ENCODE measurements at places on chromosomes 2 and 18.
A peak's percentile ranks its signal among the peaks of the same experiment; 100 is the strongest.

GRCh38 chr2:24815171-24815570 is 21.9 kb downstream of the CENPO start:
- DNase-seq, result no peak

- DNase-seq, result no peak
Measured at GRCh38 chr18:70276416-70277191, 12.2 kb upstream of the SOCS6 start.

- peak; percentile 72 for DNase-seq
Measured at GRCh38 chr18:44817831-44818473, 137.3 kb downstream of the SETBP1 start.

DNA sequence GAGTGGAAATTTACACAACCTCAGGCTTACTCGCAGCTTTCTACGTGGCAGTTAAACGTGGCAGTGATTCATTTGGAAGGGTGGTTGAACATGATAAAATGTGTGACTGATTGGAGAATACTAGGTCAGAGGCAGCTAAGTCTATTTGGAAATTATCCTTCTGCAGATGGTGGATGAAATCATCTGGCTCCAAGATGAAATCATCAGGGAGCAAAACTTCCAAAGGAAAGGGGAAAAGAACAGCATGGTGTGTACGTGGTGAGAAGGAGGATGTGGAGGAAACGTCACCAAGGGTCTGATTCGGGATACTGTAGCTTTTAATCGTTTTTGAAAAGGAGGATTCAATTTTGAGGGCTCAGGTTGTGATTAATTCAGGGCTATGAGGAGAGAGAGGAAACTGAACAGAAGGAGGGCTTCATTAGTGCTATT is 47.9 kb downstream of the COL3A1 start:
- DNase-seq, result no peak

GRCh38 chr2:188523919-188524318 is 232.2 kb downstream of the GULP1 start:
- peak; percentile 44 for DNase-seq

- DNase-seq, result no peak
Measured at GRCh38 chr2:174176898-174177297, 71.4 kb downstream of the OLA1 start.

DNA sequence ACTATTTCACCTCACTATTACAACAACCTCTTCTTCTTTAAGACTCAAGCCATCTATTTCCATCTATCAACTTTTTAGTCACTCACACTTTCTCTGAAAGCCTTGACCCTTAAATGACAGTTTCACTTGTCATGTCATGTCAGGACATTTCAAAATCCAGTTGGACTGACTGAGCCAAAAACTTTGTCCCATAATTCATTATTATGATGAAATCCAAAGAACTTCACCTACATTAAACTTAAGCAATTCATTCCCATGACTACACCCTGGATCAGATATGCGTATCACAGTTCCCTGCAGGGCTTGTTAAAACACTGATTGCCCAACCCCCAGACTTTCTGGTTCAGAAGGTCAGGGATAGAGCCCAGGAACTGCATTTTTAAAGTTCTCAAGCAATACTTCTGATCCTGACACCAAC is 26.5 kb downstream of the LDAH start:
- no peak for DNase-seq

- no peak for DNase-seq
Measured at GRCh38 chr18:79095216-79095615, 26.0 kb downstream of the ATP9B start.

DNA sequence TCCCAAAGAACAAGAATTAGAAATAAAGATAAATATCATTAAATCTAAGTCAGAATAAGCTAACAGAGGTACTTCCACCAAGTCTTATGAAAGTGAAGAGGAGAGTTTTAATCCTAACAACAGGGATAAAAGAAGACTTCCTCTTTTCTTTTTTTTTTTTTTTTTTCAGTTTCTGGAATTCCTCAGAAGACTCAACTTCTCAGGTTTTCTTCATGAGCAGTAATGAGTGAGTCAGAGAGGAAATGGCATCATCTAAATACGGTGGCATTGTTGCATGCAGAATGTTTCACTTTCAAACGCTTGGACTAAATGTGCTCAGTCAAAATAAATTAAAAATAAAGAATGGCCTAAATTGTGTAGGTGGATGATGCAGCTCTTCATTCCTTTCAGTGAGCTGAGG is 45.6 kb upstream of the ARHGAP15 start:
- DNase-seq, result no peak

DNA sequence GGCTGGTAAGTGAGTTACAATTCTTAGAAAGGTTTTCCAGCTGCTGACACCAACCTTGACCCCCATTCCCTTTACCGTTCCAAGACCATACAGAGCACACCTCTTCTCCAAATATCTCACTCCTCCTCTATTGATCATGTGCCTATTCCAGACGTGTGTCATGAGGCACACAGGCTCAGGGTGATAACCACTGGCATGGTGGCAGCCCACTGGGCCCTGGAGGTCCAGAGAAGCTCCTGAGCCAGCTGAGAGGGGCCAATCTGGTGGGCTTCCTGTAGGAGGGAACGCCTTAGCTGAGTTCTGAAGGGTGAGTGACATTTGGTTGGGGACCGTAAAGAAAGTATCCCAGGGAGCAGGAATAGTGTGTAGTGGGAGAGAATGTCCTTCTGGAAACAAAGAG is 28.3 kb downstream of the ZAP70 start:
- no peak for DNase-seq

DNA sequence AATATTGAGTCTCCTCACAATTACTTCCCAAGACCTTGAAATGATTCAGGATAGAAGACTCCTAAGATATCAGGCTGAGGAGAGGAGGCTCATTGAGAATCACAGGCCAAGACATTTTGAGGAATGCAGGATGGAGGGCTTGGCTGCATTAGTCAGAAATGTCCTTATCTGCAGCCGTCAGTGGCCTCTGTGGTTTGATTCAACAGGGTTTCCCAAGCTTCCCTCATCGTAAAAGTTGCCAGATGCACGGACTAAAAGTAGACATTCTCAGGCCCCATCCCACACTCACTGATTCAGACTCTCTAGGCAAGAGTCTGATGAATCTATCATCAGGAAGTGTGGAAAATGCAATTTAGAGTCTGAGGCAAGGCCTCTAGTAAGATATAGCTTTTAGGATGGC is 34.0 kb upstream of the TMEM178A start:
- DNase-seq, result no peak

DNA sequence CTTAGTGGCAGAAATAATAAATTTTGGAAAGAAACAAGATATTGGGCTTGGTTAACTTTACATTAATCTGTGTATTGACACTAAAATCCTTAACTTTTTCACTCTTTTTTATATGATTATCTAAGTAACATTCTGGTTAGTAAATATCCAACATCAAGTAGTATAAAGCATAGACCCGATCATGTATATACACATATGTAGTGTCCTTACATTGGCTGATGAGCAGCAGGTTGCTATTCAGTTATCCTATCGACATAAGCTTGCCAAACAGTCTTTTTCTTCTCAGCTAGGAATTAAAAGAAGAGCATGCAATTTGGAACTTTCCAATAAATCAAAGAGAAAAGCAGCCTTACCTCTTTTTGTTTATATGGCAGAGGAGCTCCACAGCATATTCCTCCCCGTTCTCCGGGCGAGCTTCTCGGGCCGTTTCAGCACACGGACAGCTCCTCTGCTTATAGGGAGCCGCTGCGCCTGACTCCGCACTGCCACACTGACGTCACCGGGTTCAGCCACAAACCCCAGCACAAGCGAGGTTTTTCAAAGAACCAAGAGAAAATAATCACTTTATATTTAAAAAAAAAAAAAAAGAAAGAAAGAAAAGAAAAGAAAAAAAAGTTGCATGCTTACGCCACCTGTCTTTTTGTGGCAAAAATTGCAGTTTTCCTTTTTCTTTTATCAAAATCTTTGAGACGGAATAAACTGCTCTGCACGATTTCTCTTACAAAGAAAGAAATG is at the start of gene SCG2:
Gene SCG2 (minus strand): TSS at position 430 of the 735 bp plus-strand sequence. CDS start 3,079 bp downstream, outside the sequence.
- DNase-seq, result peak; percentile 85

- DNase-seq, result no peak
Measured at GRCh38 chr18:26119246-26119645, 14.4 kb upstream of the PSMA8 start.
